Activated CD4-positive, CD25-positive, alpha-beta regulatory T cell treated with anti-CD3 and anti-CD28 coated beads, Interleukin-2, amount 50 U/mL, for 24 hours (primary cell): ENCODE measurements at places on chromosomes 6 and 20.

DNA sequence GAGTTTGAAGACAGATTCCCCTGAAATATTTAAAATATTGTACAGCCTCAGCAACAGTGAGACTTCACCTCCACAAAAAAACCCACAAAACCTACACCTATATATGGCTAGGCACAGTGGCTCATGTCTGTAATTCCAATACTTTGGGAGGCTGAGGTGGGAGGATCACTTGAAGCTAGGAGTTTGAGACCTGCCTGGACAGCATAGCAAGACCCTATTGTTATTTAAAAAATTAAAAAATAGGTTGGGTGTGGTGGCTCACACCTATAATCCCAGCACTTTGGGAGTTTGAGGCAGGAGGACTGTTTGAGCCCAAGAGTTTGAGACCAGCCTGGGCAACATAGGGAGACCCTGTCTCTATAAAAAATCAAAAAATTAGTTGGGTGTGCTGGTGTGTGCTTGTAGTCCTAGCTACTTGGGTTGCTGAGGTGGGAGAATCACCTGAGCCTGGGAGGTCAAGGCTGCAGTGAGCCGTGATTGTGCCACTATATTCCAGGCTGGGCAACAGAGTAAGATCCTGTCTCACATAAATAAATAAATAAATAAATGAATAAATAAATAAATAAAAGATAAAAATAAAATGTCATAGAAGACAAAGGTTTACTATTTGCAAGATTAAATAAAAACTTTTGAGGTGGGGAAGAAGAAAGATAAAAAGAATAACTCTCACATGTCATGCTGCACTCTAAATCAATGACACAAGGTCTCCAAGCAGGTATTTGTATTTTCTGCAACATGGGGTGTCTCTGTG, 51.1 kb downstream of the RARS2 start:
- ATAC-seq: no peak

GRCh38 chr20:52993076-52993475, 20.9 kb downstream of the TSHZ2 start:
- ATAC-seq: no peak

- ATAC-seq: no peak
These were observed 9.2 kb upstream of the GABRR2 start for GRCh38 chr6:89324304-89324703.

DNA sequence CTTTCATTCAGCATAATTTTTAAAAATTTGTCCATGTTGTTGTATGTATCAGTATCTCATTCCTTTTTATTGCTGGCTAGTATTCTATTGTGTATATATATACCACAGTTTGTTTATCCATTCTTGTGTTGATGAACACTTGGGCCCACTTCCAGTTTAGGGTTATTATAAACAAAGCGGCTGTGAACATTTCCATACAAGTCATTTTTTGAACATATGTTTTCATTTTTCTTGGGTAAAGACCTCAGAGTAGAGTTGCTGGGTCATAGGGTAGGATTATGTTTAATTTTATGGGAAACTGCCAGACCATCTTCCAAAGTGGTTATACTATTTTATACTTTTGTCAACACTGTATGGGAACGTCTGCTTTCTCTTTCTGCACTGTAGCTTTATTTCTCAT, 55.3 kb downstream of the RBM24 start:
- no peak for ATAC-seq

DNA sequence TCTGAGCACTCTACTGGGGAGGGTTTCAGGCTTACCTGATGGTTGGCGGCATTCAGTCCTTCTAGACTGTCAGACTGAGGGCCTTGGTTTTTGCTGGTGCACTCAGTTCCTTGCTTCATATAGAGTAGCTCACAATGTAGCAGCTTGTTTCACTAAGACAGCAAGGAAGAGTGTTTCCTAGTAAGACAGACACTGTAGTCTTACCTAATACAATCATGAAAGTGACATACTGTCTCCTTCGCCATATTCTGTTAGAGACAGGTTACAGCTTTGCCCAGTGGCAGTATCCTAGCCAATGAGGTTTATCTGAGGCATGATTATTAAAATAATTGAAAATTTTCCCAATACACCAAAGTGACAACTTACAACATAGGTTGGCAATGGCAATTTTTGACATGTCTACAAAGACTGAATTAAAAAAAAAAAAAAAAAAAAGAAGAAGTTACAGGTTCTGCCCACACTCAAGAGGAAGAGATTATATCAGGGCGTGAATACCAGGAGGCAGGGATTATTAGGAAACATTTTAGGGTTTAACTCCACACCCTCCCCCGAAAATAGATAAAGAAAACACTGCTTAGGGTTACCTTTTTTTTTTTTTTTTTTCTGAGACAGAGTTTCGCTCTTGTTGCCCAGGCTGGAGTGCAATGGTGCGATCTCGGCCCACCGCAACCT, 66.8 kb downstream of the SCAND1 start:
- no peak for ATAC-seq

DNA sequence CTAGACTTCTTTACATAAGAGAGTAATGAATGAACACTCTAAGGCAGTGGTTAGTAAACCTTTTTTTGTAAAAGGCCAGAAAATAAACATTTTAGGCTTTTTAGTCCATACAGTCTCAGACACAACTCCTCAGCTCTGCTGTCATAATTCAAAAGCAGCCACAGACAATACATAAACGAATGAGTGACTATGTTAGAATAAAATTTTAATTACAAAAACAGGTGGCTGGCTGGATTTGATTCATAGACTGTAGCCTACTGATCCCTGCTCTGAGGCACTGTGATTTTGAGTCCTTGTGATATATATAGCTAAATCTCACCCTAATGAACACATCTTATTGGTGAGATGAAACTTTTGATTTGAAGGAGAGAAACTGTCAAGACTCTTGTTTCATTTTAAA, 155.1 kb downstream of the AIG1 start:
- ATAC-seq: no peak

DNA sequence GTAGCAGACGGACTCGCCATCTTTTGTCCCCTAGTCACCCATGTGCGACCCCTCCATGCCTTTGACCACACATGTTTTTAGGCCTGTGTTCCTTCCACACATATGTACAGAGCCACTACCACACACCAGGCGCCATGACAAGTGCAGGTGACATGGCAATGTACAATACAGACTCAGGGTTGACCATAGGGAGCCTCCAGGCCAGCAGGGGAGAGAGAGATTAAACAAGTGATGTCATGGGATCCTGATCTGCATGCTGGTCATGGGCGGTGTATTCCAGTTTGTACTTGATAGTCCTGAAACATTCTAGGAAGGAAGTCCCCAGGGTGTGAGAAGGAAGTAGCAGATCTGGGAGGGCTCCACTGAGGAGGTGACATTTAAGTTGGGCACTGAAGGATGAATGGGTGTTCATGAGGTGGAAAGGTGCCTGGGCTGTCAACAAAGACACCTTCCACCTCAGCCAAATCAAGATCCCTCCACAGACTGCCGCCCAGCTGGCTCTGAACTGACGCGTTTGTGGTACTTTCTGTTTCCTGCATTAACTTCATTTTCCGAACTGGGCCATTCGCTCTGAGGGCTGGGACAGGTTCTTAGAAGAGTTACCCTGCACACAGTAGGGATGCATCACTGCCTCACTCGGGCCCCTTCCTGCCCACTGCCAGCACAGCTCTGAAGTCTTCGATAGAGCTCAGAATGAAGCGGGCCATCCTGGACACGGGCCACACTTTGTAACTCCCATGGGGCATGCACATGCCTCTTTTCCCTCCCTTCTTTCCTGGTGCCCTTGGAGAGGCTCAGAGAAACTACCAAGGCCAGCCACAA, 94.0 kb downstream of the NOL4L start:
- ATAC-seq: no peak

GRCh38 chr6:15430931-15431405, 185.1 kb downstream of the JARID2 start:
- no peak for ATAC-seq

DNA sequence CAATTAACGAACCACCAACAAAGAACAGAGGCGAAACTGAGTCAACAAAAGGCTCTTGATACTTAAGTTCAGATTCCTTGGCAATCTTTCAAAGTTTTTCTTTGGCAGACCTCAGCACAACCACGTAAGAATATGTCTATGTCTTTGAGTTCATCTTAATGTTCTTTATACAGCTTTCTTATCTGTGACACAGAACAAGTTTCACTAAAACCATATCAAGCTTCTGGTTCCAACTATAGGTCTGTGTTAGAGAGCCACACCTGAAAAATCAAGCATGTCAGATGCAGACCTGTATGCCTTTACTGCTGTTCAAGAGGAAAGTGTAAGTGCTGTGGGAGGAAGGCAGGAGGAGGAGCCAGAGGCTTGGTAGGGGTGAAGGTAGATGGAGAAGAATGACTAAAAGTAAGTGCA, 271.3 kb downstream of the KHDC1L start:
- no peak for ATAC-seq

- ATAC-seq: no peak
These were observed 266.4 kb downstream of the SAMD5 start for GRCh38 chr6:147774856-147775255.

- peak; percentile 99 for ATAC-seq
These were observed 137.2 kb downstream of the FARS2 start for GRCh38 chr6:5398530-5398929.

GRCh38 chr6:53474010-53474409, 70.9 kb downstream of the GCLC start:
- no peak for ATAC-seq

- no peak for ATAC-seq
These were observed 105.1 kb downstream of the MKKS start for GRCh38 chr20:10328897-10329255.

- ATAC-seq: no peak
These were observed 9.7 kb upstream of the SLCO4A1 start for GRCh38 chr20:62632575-62633090.

GRCh38 chr6:14361956-14362587, 244.5 kb downstream of the CD83 start:
- ATAC-seq: no peak

GRCh38 chr6:154814063-154814462, 80.8 kb downstream of the SCAF8 start:
- ATAC-seq: no peak

- ATAC-seq: no peak
These were observed 120.8 kb upstream of the LGSN start for GRCh38 chr6:63440594-63440993.

DNA sequence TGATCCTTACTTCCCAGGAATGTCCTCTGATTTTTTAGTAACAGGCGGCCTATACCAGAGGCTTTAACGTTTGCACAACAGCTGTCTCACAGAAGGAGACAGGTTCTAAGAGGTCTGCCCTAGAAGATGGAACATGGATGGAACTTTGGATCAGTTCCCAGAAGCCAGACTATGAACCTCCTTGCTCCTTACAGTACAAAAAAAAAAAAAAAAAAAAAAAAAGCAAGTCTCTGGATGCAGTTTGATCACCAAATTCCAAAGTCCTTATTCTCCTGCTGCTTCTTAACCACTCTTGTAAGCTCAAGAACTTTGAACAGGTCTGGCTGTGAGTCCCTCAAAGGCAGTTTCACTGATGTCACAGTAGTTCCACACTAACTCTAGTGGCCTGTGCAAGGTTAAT, 2.0 kb upstream of the TRMT11 start:
- no peak for ATAC-seq
